COR-L47 (cell line): ENCODE measurements at places on chromosomes 5 and 9.

GRCh38 chr5:55176176-55176818 lies 3.3 kb upstream of the CDC20B start:
- DNase-seq, result peak; percentile 85

GRCh38 chr5:124227914-124228313 lies 518.5 kb downstream of the ZNF608 start:
- no peak for DNase-seq

DNA sequence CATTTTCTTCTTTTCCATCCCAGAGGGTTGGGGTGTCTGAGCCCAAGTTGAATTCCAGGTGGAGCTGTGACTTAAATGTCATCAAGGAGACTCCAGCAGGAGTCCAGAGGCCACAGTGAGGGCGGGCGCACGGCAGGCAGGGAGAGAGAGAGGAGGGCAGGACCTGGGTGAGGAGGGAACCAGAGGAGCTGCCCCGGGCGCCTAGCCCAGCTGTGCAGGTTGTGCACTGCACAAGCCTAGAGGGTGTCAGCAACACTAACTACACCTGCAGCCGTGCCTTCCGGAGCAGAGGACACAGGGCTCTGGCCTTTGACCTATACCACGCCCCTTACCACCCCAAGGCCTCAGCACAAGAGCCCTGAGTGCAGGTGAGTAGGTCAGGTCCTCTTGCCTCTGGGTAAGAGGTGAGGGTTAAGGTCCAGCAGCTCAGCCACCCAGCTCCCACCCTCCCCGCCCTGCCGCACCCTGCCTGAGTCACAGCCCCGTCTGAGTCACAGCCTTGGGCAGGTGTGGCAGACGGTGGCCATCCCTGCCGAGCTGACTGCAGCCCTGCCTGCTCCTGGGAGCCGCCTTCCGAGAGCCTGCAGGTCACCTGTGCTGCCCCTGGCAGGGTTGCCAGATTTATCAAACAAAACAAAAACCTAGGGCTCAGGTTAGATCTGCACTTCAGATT lies 6.4 kb upstream of the AGPAT2 start:
- DNase-seq, result no peak

DNA sequence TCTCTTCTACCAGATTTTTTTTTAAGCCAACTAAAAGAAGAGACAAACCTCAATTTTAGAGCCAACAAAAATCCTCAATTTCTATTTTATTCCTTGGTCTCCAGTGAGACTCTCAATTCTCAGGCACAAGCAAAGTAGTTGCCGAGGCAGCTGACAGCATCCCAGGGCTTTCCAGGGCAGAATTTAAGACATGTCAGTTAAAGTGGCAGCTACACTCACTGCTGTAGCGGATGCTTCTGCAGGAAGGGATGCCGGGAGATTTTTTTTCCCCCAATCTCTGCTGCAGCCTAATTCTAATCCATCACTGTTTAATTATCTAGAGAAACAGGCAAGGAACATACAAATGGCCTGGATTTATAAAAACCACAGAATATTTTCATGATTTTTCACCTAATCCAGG lies 57.0 kb downstream of the TTC39B start:
- no peak for DNase-seq

DNA sequence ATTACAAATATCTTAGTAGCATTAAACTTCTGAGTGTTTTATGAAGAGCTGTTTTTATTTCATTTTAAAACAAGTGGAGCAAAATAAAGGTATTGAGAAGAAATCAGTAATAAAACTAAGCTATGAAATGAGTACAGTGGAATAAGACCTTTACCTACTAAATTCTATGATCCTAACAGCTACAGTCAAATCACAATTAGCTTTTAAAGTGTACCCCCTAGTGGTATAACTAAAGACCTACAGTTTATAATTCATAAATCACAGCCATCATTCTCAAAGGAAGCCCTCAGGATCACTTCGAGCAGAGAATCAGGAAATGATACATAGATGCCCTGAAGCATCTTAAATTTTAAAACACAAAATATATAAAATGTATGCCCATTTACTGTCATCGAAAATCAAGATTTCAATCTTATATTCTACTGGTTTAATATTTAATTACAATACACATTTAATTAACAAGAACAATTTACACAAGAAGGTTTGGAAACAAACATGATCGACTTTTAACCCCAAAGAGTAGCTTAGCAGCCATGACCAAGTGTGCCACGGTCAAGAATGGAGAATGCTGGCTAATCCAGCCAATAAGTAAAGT lies 12.3 kb downstream of the CCNH start:
- peak; percentile 32 for DNase-seq

GRCh38 chr5:180642181-180642775 lies 7.1 kb downstream of the FLT4 start:
- DNase-seq, result no peak

DNA sequence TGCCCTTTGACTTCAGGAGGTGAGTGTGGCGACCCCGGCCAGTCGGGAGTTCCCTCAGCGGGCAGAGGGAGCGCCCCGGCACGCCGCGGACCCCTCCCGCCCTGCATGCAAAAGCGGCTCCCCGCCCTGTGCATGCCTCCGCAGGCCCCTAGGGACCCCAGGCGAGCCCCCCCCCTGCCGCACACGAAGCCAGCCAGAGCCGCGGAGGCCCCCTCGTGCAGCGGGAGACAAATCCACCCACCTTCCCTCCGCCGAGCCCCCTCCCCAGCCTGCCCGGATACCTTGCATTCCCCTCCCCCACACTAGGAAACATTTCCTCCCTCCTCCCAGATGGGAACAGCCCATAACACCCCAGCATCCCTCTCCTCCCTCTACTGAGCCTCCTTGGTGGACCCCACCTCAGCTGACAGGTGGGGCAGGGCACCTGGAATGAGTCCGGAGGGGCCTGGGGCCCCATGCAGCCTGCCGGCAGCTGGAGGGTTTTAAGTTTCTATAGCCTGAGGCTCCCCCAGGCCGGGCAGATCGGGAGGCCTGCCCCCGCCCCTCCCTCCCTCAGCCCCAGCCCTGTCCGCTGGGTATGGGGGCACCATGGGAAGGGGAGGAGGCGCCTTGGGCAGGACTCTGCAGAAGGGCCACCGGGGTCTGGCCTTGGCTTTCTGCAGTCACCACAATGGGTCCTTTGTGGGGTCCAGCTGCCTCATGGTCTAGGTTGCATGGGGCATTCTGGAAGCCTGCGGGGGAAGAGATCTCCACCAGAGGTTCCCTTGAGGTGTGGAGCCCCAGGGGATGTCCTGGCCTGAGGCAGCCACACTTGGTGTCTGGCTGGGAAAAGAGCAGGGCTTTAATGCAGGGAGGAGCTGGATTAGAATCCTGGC lies 601 bp downstream of the ERGIC1 start:
- DNase-seq, result no peak

GRCh38 chr9:136535070-136535469 lies 10.8 kb downstream of the NOTCH1 start:
- DNase-seq, result no peak

GRCh38 chr5:173451651-173452050 lies 123.4 kb upstream of the STC2 start:
- no peak for DNase-seq

DNA sequence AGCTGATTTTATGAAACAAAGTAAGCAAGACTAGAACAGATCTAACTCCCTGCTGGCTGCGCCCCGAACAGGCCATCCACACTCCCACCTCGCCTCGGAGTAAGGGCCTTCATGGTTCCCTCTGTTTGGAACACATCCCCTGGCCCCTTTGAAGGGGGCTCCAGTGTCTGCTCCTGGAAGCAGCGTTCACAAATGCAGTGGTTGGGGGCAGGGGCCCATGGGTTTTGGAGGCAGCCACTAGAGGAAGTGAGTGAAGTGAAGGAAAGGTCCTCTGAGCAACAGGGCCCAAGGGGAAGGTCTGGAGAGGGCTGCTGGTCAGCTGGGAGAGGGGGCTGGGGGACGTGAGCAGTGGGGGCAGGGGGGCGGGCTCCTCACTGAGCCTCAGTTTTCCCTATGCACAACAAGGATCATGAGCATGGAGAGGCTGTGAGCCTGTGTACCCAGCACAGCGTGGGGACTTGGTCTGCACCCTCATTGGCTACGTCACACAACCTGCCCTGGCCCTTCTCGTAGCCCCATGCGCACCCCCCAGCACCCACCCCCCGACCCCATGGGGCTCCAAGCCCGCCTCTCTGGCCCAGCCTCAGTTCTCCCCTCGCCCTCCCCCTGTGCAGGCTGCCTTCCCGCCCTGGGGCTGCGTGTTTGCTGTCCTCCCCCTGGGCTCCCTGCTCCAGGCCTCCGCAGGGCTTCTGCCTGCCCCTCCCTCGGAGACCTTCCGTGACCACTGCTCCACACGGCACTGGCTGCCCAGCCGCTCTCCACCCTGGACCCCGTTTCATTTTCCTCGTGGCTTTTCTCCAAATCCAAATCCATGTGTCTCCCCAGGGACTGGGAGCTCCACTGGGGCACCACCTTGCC lies 39.5 kb downstream of the RASGEF1C start:
- no peak for DNase-seq

DNA sequence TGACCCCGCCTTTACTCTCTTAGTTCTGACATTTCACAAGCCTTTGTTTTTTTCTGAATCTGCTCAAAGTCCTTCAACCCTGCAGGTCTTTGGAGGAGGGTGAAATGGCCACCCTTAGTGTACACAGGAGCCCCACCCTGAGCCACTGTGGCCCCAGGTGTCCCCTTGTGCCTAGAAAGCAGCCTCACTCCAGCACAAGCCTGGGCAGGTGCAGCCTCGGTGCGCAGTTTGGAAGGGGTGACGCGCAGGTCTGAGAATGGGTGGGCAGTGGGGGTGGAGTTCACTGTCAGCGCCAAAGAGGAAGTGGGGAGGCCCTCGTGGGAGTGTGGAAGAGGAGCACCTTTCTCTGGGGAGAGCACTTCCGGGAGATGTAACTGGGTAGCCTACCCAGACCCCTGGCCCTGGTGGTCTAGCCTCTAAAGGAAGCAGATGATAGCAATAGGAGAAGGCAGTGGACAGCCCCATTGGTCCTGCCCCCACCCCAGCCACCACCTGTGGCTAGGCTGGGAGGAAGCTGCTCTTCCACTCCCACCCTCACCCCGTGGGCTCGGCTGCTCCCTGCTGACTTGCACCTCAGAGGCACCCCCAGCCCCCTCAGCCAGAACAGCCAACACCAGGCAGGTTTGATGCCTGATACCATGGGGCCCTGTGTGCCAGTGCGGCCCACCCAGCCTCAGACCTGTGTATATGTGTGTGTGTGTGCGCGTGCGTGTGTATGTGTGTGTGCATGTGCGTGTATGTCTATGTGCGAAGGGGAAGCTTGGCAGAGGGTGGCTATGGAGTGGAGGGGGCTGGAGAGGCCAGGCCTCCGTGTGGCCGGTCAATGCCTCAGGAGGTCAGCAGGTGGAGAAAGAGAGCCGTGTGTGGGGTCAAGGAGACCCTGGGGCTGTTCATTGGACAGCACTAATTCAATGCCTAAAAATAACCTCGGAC lies 16.8 kb upstream of the DAB2IP start:
- DNase-seq, result no peak

GRCh38 chr5:6493681-6494454 lies 45.2 kb downstream of the UBE2QL1 start:
- no peak for DNase-seq

DNA sequence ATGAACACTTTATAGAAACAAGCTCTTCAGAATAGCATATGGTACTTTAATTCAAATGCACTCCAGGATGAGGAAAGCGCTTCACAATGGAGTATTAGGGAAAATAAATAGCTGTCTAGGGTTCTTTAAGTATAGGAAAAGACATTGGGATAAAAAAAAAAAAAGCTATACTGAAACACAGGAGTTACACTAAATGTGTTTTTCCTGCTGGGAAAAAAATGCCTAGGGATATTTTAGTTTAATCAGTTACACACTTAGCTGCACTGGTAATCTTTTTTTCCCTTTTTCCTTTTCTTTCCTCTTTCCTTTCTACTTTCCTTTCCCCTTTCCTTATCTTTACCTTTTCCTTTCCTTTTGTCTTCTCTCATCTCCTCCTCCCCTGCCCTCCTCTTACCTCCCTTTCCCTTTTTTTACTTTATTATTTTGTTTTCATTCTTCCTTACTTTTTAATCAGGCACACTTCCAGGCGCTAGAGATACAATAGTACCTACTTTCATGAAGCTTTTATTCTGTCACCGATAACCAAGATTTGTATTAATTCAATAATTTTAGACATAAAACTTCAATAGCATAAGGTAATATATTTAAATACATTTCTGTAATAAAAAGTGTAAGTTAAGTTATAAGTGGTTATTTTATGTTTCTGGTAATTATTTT lies 758.7 kb downstream of the CDH18 start:
- no peak for DNase-seq

GRCh38 chr5:178069909-178070308 lies 43.4 kb upstream of the N4BP3 start:
- DNase-seq, result peak; percentile 46

DNA sequence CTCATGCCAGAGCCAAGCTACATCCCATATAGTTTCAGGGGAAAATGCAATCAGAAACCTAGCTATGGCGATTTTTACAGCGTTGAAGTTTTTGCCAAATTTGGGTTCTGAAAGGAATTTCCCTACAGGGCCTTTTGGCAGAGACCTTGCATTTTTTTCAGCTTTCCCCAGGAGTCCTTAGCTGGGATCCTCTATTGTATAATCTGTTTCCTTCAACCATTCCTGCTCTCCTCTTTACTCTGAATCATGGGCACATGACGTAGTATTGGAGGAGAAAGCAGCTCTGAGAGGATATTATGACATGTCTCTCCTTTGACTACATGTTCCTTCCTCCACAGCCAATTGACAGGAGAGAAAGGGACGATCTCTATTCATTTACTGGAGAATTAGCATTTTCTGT lies 118.5 kb upstream of the ERCC6L2 start:
- no peak for DNase-seq
